Suprapubic skin (tissue), 4 donors: ENCODE measurements at places on chromosomes 16 and 17. TPM values are rescaled to one million over a fixed set of nuclear protein-coding genes. Genes with fewer than 3 reads are reported as not detected.

GRCh38 chr17:62737513-62737912 is 70.6 kb downstream of the MARCHF10 start:
- no peaks in the 10 kb centered on the region for H3K27me3 ChIP-seq
- no peak overlapping the region for H3K4me3 ChIP-seq
- H3K4me1 ChIP-seq = no peaks in the 10 kb centered on the region
- no peak overlapping the region for H3K27ac ChIP-seq
- H3K36me3 ChIP-seq = no peaks in the 10 kb centered on the region

- H3K27me3 ChIP-seq = no peaks in the 10 kb centered on the region
- no peak overlapping the region for H3K4me3 ChIP-seq
- DNase-seq = no peak
- H3K36me3 ChIP-seq = no peaks in the 10 kb centered on the region
- H3K4me1 ChIP-seq = peaks cover 19% of the 10 kb centered on the region
Measured at GRCh38 chr16:22728167-22728836, 85.7 kb upstream of the HS3ST2 start.

- H3K4me1 ChIP-seq = peaks cover 64% of the 10 kb centered on the region
- DNase-seq = peak; percentile 74
- no peaks in the 10 kb centered on the region for H3K36me3 ChIP-seq
- H3K4me3 ChIP-seq = no peak overlapping the region
- H3K27ac ChIP-seq = peak overlapping the region; percentile 82
- no peaks in the 10 kb centered on the region for H3K27me3 ChIP-seq
Measured at GRCh38 chr17:882827-883585, 96.6 kb downstream of the NXN start.

DNA sequence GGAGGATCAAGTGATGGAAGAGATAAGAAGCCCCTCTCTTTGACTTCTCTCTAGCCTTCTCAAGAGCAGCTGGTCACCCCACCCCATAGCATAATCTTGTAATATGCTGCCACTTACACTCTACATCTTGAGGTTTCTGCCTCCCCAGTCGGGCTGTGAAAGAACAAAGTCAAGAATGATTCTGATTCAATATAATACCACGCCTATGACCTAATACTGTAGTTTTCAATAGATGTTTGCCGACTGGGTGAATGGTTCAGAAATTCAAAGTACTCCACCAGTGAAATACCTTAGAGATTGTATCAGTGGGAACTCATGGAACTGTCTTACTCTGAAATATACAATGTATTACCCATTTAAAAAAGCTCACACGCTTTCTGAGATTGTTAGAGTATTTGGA is 93.0 kb upstream of the ZFHX3 start:
- H3K27me3 ChIP-seq = peaks cover 15% of the 10 kb centered on the region
- H3K4me3 ChIP-seq = no peak overlapping the region
- no peak for DNase-seq
- no peaks in the 10 kb centered on the region for H3K36me3 ChIP-seq

DNA sequence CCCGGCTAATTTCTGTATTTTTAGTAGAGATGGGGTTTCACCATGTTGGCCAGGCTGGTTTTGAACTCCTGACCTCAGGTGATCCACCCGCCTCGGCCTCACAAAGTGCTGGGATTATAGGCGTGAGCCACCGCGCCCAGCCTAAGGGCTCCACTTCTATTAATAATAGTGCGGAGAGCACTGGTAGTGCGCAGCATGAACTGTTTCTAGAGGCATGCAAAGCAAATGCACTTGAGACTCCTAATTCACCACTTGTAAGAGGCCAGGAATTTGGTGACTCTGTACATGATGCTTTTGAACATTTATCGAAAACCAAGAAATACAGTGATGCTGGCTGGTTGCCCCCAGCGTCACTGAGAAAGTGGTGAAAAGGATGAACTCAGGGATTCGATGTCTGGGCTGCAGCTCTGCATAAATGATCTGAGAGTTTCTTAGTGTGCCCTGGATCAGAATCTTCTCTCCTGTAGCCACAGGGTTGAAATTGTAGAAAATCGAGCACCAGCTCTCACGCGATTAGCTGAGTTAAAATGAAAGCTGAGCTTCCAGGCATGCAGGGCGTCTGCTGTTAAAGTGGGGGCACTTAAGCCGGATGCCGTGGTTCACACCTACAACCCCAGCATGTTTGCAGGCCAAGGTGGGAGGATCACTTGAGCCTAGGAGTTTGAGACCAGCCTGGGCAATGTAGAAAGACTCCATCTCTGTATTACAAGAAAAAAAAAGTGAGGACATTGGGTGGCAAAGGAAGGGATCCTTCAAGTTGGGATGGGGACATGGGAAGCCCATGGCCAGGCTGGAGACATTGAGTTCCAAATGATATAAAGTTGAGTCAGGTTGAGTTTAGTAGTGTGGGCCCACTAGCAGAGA is 4.8 kb downstream of the RNF213 start:
- no peaks in the 10 kb centered on the region for H3K27me3 ChIP-seq
- H3K36me3 ChIP-seq = peaks cover 33% of the 10 kb centered on the region
- no peak overlapping the region for H3K27ac ChIP-seq

- no peaks in the 10 kb centered on the region for H3K36me3 ChIP-seq
- H3K27me3 ChIP-seq = no peaks in the 10 kb centered on the region
- peak; percentile 59 for DNase-seq
- no peak overlapping the region for H3K4me3 ChIP-seq
- peak overlapping the region; percentile 85 for H3K27ac ChIP-seq
Measured at GRCh38 chr16:57264950-57265371, 19.5 kb downstream of the PLLP start.

- H3K4me1 ChIP-seq = peaks cover 4% of the 10 kb centered on the region
- no peaks in the 10 kb centered on the region for H3K36me3 ChIP-seq
- no peak for DNase-seq
- H3K27ac ChIP-seq = no peak overlapping the region
- no peak overlapping the region for H3K4me3 ChIP-seq
Measured at GRCh38 chr17:55642741-55643140, 79.9 kb downstream of the TMEM100 start.

DNA sequence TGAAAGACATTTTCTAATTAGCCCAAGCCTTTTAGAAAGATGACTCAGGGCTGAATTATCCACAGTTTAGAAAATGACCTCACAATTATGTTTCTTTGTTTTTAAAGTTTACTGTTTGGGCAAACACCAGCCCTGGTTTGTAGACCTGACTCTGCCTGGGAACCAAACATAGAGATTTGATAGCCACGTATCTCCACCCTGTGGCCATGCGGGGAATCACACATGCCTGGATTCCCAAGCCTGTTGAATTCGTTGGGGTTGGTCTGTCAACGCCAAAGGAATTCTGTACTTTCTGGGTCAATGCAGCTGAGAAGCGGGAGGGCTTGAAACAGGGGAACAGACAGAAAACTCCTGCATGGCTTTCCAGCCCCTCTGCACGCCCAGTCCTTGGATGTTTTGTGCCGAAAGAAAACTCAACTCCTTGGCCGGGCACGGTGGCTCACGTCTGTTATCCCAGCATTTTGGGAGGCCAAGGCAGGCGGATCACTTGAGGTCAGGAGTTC is 26.9 kb downstream of the CD300A start:
- peaks cover 3% of the 10 kb centered on the region for H3K27me3 ChIP-seq
- no peaks in the 10 kb centered on the region for H3K4me1 ChIP-seq
- DNase-seq = peak; percentile 78
- no peak overlapping the region for H3K27ac ChIP-seq
- no peaks in the 10 kb centered on the region for H3K36me3 ChIP-seq
- H3K4me3 ChIP-seq = no peak overlapping the region

DNA sequence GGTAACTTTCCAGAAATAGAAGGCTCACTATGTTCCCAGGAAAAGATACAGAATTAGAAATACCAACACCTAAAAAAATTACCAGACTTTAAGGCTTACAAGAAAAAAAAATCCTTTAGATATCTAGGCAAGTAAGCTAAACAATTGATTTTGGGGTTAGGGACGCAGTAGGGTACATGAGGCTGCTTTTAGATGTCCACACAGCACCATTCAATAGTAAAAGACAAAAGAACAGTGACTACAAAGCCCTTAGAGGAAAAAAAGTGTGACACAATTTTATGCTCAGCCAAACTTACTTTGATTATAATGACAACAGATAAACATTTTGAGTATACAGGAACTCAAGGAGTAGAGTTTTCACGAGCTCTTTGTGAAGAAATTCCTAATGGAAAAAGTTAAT is 29.9 kb downstream of the METTL16 start:
- no peak for DNase-seq
- no peaks in the 10 kb centered on the region for H3K27me3 ChIP-seq
- H3K36me3 ChIP-seq = peaks cover 9% of the 10 kb centered on the region
- H3K4me3 ChIP-seq = no peak overlapping the region

- peaks cover 13% of the 10 kb centered on the region for H3K4me1 ChIP-seq
- no peak for DNase-seq
- no peak overlapping the region for H3K27ac ChIP-seq
- peak overlapping the region; percentile 8 for H3K4me3 ChIP-seq
- no peaks in the 10 kb centered on the region for H3K36me3 ChIP-seq
Measured at GRCh38 chr16:86343027-86343795, 167.1 kb upstream of the FOXF1 start.

DNA sequence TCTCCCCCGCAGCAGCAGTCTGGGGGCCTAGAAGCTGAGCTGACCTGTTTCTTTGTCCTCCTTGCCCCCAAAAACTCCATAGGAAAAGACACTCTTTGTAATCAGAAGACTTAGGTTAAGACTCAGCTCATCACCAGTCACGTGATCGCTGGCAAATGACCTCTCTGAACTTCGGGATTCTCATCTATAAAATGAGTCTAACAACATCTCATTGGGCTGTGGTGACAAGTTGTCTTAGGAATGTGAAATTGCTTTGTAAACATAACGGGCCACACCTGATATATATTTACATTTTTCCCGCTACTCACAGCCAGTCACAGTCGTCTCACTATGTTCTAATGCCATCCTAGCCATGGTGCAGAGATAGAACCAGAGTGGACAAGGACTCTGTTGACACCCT is 86.0 kb upstream of the LHX1 start:
- H3K27ac ChIP-seq = no peak overlapping the region
- no peak overlapping the region for H3K4me3 ChIP-seq
- no peaks in the 10 kb centered on the region for H3K4me1 ChIP-seq
- no peak for DNase-seq
- H3K27me3 ChIP-seq = peaks cover 58% of the 10 kb centered on the region

DNA sequence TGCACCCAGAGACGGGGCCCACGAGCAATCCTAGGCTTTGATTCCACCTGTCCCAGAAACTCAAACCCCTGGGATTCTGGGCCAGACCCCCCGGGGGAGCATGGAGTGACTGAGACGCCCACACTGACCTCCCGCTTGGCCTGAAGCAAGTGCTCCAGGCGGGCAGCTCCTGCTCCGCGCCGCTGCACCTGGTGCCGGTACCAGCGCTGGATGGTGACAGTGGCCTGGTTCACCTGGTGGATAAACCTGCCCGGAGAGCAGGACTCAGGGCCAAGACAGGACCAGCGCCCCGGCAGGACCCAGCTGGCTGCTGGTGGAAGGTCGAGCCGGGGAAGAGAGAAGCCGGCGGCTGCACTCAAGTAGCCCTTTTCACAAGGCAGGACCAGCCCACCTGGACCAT is 22.6 kb downstream of the CEP131 start:
- no peak overlapping the region for H3K4me3 ChIP-seq
- H3K27me3 ChIP-seq = no peaks in the 10 kb centered on the region
- H3K4me1 ChIP-seq = no peaks in the 10 kb centered on the region
- peaks cover 23% of the 10 kb centered on the region for H3K36me3 ChIP-seq

GRCh38 chr17:64400642-64401041 is 10.0 kb upstream of the PECAM1 start:
- H3K27ac ChIP-seq = no peak overlapping the region
- no peak overlapping the region for H3K4me3 ChIP-seq
- DNase-seq = no peak

DNA sequence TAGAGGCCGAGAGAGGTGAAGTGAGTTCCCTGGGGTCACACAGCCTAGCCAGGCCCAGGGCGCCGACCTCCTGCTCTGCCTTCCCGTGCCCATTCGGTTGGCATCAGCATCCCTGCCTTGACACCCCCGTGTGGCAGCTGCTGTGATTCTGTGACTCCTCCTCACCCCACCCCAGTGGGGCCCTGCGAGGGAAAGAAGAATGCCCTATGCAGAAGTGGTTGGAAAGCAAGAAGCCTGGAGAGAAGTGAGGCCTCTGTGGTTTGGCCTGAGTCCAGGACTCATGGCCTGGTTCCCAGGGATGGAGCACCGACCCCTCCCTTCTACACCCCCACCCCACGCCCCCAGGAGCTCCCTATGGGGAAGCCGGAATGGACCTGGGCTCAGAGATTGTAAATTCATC is 296.2 kb downstream of the SEC14L1 start:
- H3K4me3 ChIP-seq = no peak overlapping the region
- no peak for DNase-seq
- no peaks in the 10 kb centered on the region for H3K36me3 ChIP-seq
- H3K27me3 ChIP-seq = no peaks in the 10 kb centered on the region
- peak overlapping the region; percentile 9 for H3K27ac ChIP-seq

- H3K27me3 ChIP-seq = no peaks in the 10 kb centered on the region
- no peak overlapping the region for H3K4me3 ChIP-seq
- H3K36me3 ChIP-seq = peaks cover 42% of the 10 kb centered on the region
- no peak for DNase-seq
Measured at GRCh38 chr16:75620326-75621169, 2.5 kb downstream of the ADAT1 start.

DNA sequence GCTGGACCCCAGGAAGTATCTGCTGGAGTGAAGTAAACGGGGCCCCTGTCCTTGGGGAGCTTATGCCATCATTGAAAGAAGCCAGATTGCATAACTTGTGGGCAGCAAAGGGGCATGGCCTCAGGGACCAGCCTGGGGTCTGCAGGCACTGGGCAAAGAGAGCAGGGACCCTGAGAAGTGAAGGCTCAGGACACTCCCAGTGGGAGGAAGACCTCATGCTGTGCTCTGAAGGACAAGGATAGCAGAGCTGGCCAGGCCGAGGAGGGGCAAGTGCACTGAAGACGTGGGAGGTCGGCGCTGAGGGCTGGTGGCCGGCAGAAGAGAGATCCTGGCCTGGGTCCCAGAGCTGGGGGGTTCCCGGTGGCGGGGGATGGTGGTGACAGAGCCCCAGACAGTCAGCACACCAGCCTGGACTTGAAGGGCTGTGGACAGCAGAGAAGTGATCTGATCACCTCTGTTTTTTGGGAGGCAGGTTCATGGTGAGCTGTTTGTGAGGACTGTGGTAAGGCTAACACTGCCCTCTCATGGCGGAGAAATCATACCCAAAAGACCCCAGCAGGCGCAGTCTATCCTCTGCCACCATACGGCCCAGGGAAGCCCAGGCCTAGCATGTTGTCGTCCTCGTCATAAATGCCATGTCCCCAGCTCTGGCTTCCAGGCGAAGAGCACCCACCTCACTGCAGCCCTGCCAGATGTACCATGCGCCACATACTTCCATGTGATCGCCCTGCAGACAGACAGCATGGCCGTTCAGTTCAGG is 7.1 kb upstream of the CNP start:
- no peaks in the 10 kb centered on the region for H3K4me1 ChIP-seq
- H3K36me3 ChIP-seq = no peaks in the 10 kb centered on the region
- no peaks in the 10 kb centered on the region for H3K27me3 ChIP-seq

GRCh38 chr17:76048711-76049110 is 21.6 kb upstream of the EVPL start:
- peaks cover 74% of the 10 kb centered on the region for H3K36me3 ChIP-seq
- no peak for DNase-seq
- H3K4me3 ChIP-seq = no peak overlapping the region
- H3K27ac ChIP-seq = no peak overlapping the region
- H3K4me1 ChIP-seq = peaks cover 40% of the 10 kb centered on the region
- no peaks in the 10 kb centered on the region for H3K27me3 ChIP-seq

The CMTM4 gene
- total RNA-seq = 55.1 TPM

The HOXB2 gene
- total RNA-seq = 8.7 TPM

The COL1A1 gene
- 19.2 TPM for total RNA-seq

The CSH1 gene
- not detected for total RNA-seq

The IST1 gene
- 209 TPM for total RNA-seq

The SPATA32 gene
- total RNA-seq = not detected

The NEK8 gene
- total RNA-seq = 7.1 TPM

The DRC3 gene
- total RNA-seq = 5.9 TPM

The KRTAP9-8 gene
- 46.6 TPM for total RNA-seq
